ENCODE measurements at places on chromosomes 4 and X. TPM values are rescaled to one million over a fixed set of nuclear protein-coding genes. Genes with fewer than 3 reads are reported as not detected.

GRCh38 chr4:26632916-26633315 is 49.0 kb downstream of the TBC1D19 start:
- DNase-seq, result no peak

- no peak for DNase-seq
Measured at GRCh38 chrX:71301195-71301924, at the start of gene ITGB1BP2. TSS of gene ITGB1BP2 (plus strand) at chrX:71301750. CDS start at chrX:71301807, 57 bp downstream.

DNA sequence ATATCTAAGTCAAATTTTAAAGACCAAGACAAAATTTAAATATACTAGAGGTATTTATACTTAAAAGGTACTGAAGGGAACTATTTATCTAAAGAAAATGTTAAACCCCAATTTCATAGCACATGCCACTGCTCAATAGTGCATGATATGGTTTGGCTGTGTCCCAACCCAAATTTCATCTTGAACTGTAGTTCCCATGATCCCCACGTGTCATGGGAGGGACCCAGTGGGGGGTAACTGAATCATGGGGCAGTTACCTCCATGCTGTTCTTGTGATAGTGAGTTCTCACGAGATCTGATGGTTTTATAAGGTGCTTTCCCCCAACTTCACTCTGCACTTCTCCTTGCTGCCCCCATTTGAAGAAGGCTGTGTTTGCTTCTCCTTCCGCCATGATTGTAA is 32.3 kb downstream of the MAML3 start:
- DNase-seq, result no peak

- DNase-seq, result no peak
Measured at GRCh38 chr4:22574880-22575279, 59.0 kb upstream of the ADGRA3 start.

Gene RNF128
- 1.1 TPM for total RNA-seq

Gene HSD17B13
- total RNA-seq, result 5.1 TPM

Gene PDK3
- 63.8 TPM for total RNA-seq

Gene SPIN4
- total RNA-seq, result 7.5 TPM

Gene POF1B
- total RNA-seq, result 6.2 TPM

Data from breast epithelium (tissue), 4 donors.